EL (cell line): ENCODE measurements at places on chromosomes 7 and 10.

- DNase-seq: no peak
Measured at GRCh38 chr7:119969763-119970162, 303.2 kb upstream of the KCND2 start.

DNA sequence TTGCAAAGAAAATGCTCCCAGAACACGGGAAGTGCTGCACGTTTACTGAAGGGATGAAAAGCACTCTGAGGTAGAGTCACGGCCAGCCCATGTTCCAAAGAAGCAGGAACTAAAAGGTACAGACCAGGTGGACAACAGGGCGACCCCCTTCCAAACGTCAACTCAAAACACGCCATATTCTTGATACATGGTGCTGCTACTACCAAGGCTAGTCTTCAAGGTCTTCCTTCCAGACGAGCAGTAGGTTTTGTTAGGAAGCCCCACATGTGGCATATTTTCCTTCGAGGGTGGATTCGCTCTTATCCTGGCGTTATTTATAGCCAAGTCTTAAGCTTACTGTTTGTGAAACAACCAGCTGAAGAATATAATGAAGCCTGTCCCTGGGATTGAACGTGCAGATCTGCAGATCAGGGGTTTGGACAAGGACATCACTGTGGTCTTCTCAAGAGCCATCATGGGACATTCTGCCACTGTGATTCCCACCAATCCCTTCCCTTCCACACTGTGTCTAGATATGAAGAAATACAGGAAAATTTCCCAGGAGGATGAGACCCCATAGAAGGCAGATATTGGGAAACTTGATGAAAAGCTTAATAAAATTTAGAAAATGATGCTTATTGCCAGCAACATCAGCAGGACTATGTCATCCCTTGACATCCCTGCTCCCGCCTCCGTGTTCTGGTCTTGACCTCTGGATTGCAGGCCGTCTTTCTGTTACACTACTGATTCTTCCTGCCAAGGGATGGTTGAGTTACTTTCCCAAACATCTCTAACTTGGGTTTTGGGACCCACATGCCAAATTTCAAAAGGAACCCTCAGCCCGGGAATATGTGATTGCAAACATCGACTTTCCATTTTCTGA is 734.4 kb downstream of the PARD3 start:
- no peak for DNase-seq

DNA sequence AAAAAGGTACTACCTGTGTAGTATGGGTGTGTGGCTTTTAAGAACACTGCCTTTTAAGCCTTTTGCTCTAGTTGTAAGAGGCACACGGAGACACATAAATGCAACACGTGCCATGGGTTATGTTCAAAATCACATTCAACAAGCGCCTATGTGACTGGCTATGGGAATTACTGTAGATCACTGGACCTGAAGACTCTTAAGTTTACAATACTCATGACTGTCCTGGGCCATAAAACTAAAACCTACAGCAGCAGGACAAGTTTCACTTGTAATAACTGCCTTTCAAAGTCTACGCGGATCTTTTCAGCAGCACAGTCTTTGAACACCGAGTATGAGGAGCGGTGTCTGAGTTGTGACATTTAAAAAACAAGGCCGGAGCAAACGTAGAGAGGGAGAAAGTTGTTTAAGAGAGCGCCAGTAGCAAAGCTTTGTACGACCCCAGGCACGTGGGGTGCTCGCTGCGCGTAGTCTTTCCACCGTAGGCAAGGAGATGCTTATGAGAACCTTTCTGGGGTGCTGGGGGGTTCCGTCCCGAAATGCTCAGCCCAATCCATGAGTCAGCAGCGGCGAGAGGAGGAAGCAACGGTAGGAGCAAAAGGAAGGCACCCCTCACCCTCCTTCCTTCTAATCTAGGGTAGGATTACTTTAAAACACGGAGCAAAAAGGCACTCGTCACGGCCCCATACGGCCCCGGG is 662 bp downstream of the DNAJC2 start:
- DNase-seq: peak; percentile 43

DNA sequence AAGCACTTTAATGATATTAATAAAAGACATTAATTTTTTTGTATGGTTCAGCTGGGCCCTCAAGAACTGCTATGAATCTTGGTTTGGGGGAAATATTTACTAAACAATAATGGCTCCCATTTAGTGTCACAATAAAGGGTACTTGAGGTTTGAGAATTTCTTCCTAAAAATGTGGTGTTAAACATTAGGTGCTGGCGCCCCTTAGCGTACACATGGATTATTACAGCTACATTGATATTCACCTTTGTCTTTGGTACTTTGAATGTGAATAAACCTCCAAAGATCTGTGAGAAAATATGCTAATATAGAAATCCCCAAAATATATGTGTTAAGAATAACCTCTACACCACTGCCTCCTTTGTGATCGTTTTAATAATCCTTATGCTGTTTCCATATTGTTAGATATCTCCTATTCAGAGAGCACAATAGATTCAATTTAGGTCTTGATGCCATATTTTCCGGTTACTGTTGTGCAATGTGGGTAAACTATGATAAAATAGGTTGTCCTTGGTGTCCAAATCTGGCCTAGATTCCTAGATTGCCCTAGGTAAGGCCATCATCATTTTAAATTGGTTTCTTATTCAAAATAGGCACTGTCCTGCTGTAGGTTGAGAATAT is 161.8 kb upstream of the CACNA2D1 start:
- DNase-seq: peak; percentile 39

DNA sequence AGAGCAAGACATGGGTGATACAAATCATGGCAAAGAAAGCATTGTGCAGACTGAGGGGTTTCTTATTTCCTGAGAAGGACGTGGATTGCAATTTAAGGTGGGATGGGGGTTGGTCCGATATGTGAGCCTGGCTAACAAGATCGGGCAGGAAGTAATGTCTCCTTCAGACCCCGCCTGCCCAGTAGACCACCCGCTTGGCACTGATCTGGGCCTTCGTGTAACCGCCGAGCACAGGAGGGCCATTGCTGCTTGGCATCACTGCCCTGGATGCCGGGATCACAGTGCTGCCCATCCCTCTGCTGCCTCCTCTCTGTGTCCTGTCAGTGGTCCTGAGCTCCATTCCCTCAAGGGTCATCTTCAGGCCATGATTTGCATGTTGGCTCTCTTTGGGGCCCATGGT is 214.6 kb upstream of the ZNF32 start:
- no peak for DNase-seq

- DNase-seq: no peak
Measured at GRCh38 chr10:80938903-80939302, 401.2 kb downstream of the SH2D4B start.

DNA sequence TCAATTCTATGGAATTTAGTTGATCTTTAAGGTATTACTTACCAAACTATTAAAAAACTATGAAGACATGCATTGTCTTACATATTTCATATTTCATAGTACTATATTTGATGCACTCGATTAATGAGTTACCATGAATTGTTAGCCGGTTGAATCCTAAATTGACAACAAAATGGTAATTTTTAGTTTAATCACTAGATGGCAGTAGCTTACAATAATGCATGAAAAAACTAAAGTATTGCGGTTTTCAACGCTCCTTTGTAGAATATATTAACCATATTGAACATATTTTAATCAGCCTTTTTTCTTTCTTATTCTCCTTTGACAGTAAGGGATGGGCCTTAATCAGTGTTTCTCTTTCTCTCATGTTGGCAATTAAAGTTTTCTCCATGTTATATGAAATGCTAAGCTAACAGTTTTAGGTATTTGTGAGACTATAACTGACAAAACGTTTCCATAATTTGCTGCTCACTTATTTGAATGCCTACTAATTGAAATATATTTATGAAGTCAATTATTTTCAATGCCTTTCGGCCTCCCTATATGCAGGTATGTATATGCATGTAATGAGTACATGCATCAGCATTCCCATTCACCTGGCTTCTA is 48.5 kb upstream of the ARL4A start:
- peak; percentile 53 for DNase-seq

- no peak for DNase-seq
Measured at GRCh38 chr7:151454932-151455530, 15.1 kb upstream of the CRYGN start.

DNA sequence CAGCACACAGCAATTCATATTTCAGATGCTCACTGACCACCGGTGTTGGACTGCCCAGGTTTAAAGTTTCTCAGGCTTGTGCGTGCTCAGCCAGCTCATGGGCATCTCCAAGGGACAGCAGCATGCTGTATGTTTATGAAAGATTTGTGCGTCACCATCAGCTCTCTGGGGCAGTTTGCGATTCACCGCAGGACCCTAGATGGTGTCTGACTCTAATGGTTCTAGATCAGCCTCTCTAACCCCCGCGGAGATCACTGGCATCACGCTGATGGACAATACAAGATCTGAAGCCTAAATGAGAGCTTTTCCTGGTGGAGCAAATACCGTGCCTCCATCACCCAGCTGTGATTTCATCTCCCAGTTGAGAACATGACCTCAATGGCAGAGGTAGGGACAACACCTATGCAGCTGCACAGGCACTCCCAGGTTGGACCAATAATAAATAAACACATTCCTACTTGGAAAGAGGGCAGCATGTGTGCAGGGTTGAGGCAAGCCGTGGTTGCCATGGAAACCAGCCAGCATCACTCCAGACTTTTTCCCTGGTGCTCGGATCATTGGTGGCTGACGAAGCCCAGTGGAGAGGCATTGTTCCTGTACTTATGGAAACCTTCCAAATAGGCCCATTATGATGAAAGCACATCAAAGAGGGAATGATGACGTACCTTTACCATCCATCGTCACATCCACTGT is 253.6 kb downstream of the KCNMA1 start:
- DNase-seq: no peak
